H1 (cell line): ENCODE measurements at places on chromosomes 2 and 18. TPM values are rescaled to one million over a fixed set of nuclear protein-coding genes. Genes with fewer than 3 reads are reported as not detected.

MAP2 gene
- 7.2 and 9.4 TPM in 2 replicates for polyA plus RNA-seq

DYNC2LI1 gene
- 2.2 and 3.9 TPM in 2 replicates for polyA plus RNA-seq

RAB27B gene
- 0.03 and 0.05 TPM in 2 replicates for polyA plus RNA-seq

CMPK2 gene
- polyA plus RNA-seq = 0.46 and 0.53 TPM in 2 replicates

IL1A gene
- polyA plus RNA-seq = 0.25 and 0.32 TPM in 2 replicates

DRC1 gene
- 0.08 and 0.11 TPM in 2 replicates for polyA plus RNA-seq

MROH2A gene
- polyA plus RNA-seq = not detected in 2 replicates

FAM237A gene
- not detected in 2 replicates for polyA plus RNA-seq

IKZF2 gene
- 1.0 and 1.7 TPM in 2 replicates for polyA plus RNA-seq

IMMT gene
- 28.9 and 37.7 TPM in 2 replicates for polyA plus RNA-seq

RHBDD1 gene
- polyA plus RNA-seq = 9.4 and 10.5 TPM in 2 replicates
